ENCODE measurements at places on chromosomes 13 and 19.

DNA sequence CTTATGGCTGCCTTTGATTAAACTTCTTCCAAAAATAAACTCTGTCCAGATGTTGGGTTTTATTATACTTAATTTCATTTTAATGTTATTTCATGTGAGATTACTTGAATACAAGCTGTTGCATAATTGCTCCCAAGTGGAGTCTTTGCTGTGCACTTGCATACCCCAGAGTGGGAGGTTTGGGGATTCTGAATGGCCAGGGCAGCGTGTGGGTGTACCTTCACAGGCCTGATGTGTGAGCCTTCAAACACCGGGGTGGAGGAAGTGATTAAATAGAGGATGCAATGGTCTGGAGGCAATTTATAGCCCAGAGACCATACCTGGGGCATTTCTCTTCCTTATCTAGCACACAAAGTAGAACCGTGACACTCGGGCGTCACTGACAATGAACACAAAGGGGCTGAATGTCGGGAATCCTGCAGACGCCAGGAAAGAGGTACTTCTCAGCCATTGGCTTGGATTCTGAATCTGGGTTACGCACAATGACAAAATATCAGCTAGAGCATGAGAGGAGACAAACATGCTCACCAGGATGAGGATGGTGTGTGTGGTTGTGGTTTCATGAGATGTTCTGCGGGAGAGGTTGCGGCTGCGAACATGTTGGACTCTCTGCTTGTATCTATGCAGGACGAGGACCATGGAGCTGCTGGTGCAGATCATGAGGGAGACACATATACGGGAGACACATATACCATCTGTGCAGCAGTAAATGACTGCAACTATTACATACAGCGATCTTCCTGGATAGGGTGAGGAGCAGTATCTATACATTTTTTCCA, 7.1 kb upstream of the LILRA5 start:
- no peak for DNase-seq

GRCh38 chr19:31448221-31448657, 99.0 kb upstream of the TSHZ3 start:
- no peak for DNase-seq

GRCh38 chr19:48881741-48882657, 9.8 kb downstream of the PPP1R15A start:
- no peak for DNase-seq

- no peak for DNase-seq
These were observed 979 bp downstream of the AKAP8 start for GRCh38 chr19:15378534-15379082.

DNA sequence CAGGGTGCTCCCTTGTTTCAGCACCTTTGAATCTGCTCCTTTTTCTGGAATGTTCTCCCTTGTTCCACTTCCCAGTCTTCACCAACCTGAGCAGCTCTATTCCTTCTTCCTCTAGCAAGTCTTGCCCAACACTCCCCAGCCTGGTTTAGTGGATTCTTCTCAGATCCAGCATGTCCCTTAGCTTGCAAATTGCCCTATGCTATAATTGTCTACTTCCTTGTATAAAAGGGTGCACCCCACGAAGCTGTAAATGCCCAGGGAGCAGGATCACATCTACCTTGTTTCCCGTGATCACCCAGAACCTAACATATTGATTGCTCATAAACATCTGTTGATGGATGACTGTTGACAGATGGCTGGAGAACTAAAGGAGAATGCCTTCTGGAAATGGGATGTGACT, 93.2 kb upstream of the C1QTNF9B start:
- no peak for DNase-seq

DNA sequence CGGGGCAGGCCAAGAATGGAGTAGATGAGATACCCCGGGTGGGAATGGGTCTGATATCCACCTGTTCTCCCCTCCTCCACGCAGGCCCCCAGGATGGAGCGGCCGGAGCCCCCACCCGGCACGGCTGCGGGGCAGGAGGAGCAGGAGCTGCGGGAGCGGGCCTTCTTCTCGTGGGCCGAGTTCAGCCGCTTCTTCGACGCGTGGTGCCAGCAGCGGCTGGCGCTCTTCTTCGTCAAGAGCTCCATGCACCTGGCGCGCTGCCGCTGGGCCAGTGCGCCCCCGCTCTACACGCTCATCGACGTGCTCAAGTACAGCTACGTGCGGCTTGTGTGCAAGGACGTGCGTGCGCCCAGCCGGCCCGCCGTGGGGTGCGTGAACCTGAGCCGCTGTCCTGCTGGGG, 1.2 kb downstream of the ZSWIM9 start:
- no peak for DNase-seq
